ENCODE measurements at places on chromosomes 2 and 18. TPM values are rescaled to one million over a fixed set of nuclear protein-coding genes. Genes with fewer than 3 reads are reported as not detected.

The RGPD3 gene
- 0.48 TPM for total RNA-seq

The ASTL gene
- total RNA-seq: 0.82 TPM

The XIRP2 gene
- not detected for total RNA-seq

The RAB27B gene
- 0.14 TPM for total RNA-seq

The ALPI gene
- not detected for total RNA-seq

GRCh38 chr18:36505665-36506064 is 208.2 kb downstream of the FHOD3 start:
- DNase-seq: no peak

- no peak for DNase-seq
Measured at GRCh38 chr2:106089611-106090010, 104.5 kb downstream of the UXS1 start.

- DNase-seq: no peak
Measured at GRCh38 chr2:190530248-190530900, 4.1 kb downstream of the NEMP2 start.

DNA sequence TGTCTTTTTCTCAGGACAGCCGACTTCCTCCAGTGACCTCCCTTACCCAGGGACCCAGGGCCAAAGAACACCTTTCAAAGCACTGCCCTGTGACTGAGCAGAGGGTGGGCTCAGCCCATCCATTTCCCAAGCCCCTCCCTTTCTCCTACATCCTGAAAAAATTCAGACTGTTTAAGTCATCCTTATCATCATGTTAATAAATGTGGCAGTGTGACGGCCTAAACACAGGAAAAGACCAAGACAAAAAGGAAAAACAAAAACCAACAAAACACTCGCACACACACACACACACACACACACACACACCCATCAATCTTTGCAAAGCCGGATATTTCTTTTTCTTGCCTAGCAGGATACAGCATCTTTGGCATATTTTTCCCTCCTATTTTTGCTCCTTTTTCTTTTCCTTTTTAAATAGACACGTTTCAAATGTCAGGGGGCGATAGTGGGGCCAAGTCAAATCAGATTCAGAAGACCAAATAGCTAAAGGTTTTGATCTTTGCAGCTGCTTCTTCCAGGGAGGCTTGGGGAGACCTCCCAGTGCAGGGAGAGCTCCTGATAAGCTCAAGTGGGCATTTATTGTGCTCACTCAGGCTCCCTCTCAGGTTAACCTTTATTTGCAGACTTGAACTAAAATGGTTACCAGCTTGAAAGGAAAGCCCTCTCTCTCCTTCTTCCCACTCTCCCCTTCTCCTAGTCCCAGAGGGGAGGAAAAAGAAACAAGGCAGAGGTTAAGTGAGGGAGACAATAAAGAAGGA is 39.5 kb upstream of the NRP2 start:
- DNase-seq: no peak
